Common myeloid progenitor, CD34-positive (primary cell): ENCODE measurements at places on chromosomes 16 and 17.
A peak's percentile ranks its signal among the peaks of the same experiment; 100 is the strongest.

GRCh38 chr16:88928405-88929090, 48.5 kb downstream of the CBFA2T3 start:
- no peak for DNase-seq

- no peak for DNase-seq
These were observed 105.7 kb downstream of the C17orf67 start for GRCh38 chr17:56727876-56728617.

DNA sequence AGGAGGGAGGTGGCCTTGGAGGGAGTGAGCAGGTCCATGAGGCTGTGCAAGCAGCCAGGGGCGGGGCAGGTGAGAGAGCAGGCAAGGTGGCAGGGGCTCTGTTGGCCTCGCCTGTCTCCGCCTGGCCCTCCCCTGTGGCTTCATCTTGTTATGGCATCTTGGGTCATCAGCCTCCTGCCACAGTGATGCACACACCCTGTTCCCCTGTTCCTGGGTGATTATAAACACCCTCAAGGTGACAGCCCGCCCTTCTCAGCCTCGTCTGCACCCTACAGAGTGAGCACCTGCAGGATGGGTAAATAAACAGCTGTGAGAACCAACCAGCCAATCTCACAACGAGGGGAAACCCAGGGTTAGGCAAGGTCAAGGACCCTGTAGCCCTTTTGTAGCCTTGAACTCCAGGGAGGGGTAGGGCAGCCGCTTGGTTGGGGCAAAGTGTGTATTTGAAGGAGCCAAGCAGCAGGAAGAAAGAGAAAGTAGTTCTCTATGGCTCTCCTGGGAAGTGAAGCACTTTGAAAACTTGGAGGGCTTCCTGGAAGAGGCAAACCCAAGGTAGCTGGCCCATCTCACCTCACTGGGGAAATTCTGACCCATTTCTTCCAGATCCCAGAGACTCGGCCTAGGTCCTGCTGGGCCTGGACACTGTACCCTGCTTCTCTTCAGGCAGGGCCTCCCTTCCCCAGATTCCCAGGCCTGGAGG, 60.6 kb downstream of the NT5M start:
- DNase-seq = no peak

GRCh38 chr16:85437166-85438052, 175.7 kb upstream of the GSE1 start:
- no peak for DNase-seq

GRCh38 chr16:67910158-67910557, 17.1 kb downstream of the PSKH1 start:
- DNase-seq = peak; percentile 68

DNA sequence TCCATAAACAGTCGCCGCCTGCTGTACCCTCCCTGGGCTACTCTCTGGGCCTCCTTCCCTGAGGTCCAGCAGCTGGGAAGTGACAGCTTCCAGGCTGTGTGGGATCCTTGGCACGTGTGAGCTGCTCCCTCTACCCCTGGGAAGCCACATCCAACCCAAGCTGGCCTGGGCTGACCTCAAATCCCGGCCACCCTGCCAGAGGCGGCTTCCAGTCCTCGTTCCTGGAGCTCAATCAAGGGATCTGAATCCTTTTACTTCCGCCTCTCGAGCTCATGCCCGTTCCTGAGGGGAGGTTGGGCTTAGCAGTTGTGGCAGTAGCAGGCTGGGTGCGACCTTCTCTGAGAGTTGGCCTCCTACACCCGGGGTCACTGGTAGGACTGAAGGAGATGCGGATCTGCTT, 82.5 kb downstream of the NETO2 start:
- no peak for DNase-seq

- no peak for DNase-seq
These were observed 32.1 kb downstream of the TANC2 start for GRCh38 chr17:62998166-62998565.

- peak; percentile 2 for DNase-seq
These were observed 126.9 kb upstream of the WSCD1 start for GRCh38 chr17:5943232-5943631.

GRCh38 chr17:61567045-61567802, 23.8 kb downstream of the NACA2 start:
- no peak for DNase-seq

GRCh38 chr17:7711051-7711755, 6.2 kb downstream of the EFNB3 start:
- peak; percentile 44 for DNase-seq

DNA sequence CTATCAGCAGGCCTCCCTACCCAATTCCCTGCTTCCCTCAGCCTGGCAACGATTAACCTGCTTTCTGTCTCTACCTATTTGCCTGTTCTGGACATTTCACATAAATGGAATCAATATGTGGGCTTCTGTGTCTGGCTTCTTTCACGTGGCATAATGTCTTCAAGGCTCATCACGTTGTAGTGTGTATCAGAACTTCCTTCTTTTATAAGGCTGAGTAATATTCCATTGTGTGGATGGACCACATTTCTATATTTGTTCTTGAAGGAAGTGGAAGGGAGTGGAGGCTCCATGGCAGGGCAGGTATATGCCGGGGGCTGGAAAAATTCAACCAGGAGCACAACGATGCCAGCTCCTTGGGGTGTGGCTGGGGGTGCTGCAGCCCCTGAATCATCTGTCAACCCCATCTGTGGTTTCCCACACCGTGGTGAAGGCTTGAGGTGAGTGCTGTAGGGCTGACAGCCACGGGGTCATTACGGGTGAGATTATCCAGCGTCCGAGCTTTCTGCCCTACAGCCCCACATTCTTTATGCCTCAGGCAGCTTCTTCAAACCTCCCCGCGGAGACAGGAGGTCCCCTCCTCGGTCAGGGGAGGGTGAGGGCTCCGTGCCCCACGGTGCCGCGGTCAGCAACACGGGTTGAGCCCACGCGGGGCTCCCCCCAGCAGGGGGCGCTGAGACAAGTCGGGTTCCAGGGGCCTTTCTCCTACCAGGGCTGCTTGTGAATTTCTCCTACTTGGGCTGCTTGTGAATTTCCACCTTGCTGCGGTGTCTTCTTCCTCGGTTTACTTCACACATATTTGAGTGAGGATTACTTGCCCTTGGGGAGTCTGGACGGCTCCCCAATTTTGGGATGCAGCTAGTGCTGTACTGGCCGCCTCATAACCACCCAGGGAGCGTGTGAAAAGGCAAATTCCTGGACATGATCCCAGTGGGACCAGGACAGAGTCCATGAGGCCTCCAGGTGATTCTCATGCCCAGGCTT, 18.3 kb upstream of the WFIKKN2 start:
- peak; percentile 61 for DNase-seq

DNA sequence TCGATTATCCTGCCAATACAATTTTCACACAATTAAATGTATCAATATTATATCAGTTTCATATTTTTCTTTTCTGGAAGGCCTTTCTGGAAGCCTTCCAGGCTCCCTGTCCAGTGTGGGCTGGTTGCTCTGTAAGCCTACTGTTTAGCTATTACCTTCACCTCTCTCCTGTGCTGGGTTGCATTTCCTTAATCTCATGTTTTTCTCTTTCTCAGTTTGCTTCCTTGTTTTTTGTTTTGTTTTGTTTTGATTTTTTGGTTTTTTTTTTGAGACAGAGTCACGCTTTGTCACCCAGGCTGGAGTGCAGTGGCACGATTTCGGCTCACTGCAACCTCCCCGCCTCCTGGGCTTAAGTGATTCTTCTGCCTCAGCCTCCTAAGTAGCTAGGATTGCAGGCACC, 6.8 kb downstream of the SEPHS2 start:
- DNase-seq = no peak

- DNase-seq = no peak
These were observed 42.8 kb downstream of the PKD1 start for GRCh38 chr16:2092866-2093265.

GRCh38 chr17:49634485-49634860, 43.4 kb downstream of the SPOP start:
- no peak for DNase-seq
